ENCODE measurements at places on chromosomes 4 and X.

GRCh38 chrX:53305219-53305995 is 24.0 kb upstream of the IQSEC2 start:
- no peak for DNase-seq

DNA sequence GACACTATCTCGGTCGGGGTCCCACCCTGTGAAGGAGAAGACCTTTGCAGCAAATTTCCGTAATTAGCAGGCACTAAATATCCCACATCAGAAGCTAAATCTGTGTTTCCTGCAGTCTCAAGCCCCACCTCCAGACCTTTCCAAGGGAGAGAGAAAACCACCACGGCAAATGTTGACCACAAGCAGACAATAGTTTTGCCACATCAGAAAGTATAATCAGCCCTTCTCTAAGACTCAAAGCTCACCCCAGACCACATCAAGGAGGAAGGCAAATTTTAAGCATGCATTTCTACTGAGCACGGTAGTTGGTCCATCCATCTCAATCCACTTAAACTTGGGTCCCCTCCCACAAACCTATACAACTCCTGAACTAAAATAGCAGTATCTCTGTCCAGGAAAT is 398.5 kb downstream of the GPM6A start:
- no peak for DNase-seq

GRCh38 chr4:5260121-5260520 is 208.8 kb downstream of the STK32B start:
- no peak for DNase-seq

DNA sequence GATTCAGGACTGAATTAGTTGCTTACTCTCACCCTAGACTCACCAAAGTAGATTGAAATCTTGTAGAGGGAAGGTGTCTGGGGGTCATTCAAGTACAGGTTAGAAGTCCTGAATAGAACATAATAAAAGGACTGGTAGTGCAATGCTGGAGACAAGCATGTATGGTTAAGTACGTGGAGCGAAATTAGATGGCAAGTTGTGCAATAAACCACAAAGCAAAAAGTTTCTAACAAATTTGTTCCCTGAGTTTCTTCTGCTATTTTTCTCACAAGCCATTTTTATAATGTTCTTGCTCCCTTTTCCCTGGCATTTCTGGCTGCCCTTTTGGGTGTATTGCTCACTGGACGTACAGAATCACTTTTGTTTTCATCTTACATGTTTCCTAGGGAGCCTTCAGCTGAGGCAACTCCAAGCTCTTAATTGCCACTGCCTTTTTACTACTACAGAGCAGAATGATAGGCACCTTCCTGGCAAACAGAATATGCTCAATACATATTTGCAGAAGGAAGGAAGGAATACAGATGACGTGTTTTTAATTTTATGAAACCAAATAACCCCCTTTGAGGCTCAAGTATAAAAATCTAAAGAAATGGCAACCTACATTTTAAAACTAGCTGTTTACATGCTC is 23.4 kb downstream of the LANCL3 start:
- no peak for DNase-seq

GRCh38 chr4:7907142-7907541 is 32.5 kb downstream of the AFAP1 start:
- DNase-seq = no peak

DNA sequence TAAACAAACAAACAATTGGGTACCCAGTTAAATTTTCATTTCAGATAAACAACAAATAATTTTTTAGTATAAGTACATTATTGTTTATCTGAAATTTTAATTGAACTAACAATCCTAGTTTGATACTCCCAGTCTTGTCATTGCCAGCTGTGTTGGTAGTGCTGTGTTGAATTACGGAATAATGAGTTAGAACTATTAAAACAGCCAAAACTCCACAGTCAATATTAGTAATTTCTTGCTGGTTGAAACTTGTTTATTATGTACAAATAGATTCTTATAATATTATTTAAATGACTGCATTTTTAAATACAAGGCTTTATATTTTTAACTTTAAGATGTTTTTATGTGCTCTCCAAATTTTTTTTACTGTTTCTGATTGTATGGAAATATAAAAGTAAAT is 2.9 kb downstream of the CXCL8 start:
- DNase-seq = no peak

- no peak for DNase-seq
These were observed 2.1 kb downstream of the TMEM150C start for GRCh38 chr4:82559735-82560120.

DNA sequence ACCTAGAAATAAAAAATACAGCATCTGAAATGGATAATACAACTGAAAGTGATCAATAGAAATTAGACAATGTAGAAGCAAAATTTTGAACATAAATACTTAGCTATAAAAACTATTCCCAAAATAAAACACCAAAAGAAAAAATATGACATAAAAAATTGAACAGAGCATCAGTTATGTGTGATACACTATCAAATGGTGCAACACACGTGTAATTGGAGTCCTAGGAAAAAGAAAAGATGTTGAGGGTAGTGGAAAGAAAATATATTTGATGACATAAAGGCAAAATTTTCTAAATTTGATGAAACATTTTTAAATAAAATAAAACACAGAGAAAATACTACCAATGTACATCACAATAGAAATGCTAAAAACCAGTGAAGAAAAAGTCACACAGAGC is 63.1 kb downstream of the NPY2R start:
- no peak for DNase-seq

GRCh38 chrX:122591546-122591945 is 592.5 kb upstream of the GRIA3 start:
- DNase-seq = no peak

DNA sequence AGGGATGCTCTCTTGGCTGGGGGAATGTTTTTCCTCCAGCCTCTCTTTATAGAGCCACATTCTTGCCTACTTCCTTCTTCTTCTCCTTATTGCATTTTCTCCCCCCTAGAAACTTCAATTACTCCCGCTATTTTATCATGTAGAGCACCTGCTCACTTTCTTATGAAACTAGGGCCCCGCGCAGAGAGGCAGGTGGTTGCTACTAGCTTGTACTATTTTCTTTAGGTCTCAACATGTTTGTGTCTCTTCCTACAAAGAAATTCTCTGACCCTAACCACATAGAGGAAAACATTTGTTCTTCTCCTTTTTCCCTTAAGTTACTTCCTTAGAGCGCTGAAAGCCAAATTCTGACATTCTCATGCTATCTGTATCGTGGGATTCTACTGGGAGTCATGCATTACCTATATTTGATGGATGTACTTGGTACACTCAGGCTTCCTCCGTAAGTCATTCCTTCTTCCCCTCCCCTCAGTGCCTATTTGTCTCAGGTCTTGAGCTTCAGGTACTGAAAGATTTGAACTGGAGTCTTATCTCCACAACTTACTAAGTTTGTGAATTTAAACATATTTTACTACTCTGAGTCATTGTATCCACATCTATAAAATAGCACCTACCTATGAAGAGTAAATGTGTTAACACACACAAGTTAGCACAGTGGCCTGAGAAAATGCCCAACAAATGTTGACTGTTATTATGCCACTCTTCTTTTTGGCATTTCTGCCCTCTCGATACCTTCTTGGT is 159.1 kb upstream of the LEF1 start:
- DNase-seq = no peak

- no peak for DNase-seq
These were observed 88.1 kb downstream of the RTL5 start for GRCh38 chrX:72043636-72044035.

GRCh38 chr4:158302076-158302866 is 92.0 kb downstream of the TMEM144 start:
- DNase-seq = no peak

- DNase-seq = no peak
These were observed 61.0 kb downstream of the BEX3 start for GRCh38 chrX:103437147-103437873.

GRCh38 chrX:36407836-36408235 is 488.3 kb downstream of the CFAP47 start:
- DNase-seq = no peak

- no peak for DNase-seq
These were observed 30.8 kb downstream of the NOP14 start for GRCh38 chr4:2932321-2932950.

DNA sequence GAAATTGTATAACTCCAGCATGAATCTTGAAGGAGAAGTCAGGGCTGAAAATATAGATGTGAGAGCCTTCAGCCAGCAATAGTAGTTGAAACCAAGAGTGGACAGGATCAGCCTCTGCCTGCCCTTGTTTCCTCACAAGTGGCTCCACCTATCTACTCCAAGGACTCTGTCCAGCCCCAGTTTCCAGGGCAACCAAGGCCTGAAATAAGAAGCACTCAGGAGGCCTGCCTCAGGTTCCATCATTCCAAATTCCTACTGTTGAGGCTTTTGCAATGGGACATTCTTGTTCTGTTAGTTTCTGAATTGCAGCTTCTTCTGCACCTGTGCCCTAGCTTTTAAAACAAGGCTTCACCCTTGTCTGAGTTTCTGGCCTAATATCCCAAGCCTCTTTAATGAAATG is 41.6 kb downstream of the TRPC5OS start:
- no peak for DNase-seq

- DNase-seq = no peak
These were observed 240.7 kb downstream of the COX18 start for GRCh38 chr4:72828864-72829263.

DNA sequence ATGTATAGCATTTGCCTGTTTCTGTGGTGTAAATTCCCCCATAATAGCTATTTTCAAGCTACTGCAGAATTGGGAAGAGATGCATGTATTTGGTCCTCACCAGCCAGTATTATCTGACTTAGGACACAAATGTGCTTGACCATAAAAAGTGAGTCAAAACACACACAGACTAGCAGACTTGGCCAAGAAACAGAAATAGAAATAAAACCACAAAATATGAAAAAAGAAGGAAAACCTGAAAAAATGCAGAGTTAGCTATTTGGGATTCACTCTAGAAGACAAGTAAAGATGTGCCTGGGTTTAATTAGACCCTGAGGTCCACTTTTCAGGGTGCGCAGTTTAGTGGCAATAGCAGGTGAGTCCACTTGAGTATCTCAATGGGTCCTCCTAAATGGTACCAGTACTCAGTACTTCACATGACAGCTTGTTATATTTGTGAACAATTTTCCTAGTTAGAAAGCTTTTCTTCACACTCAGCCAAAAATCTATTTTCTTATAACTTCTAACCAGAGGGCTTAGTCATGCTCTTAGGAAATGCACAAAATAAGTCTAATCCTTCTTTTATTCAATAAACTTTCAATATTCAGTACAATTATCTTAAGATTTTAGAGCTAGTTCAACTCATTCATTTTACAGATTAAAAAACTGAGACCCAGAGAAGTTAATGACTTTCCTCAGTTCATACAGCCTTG is 108.7 kb upstream of the JADE1 start:
- no peak for DNase-seq

GRCh38 chr4:113825272-113825671 is 63.7 kb upstream of the CAMK2D start:
- no peak for DNase-seq

- DNase-seq = no peak
These were observed 54.7 kb upstream of the NPNT start for GRCh38 chr4:105840426-105841174.

- no peak for DNase-seq
These were observed 12.2 kb downstream of the TADA2B start for GRCh38 chr4:7055111-7055989.

DNA sequence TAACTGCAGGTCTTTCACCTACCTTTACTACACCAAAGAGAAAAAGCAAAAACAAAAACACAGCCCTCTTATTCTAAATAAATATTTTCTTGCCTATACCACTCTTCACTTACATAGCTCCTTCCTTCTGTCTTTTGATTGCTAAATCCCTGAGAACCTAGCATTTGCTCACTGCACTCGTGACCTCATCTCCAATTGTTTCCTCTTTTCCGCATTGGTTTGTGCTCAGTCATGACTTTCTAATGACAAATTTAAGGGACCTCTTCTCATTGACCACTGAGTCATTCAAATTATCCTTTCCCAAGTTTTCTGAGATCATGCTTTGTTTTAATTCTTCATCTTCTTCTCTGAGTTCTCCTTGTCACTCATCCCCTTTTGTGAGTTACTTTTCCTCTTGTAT is 1697.1 kb downstream of the STIM2 start:
- DNase-seq = no peak

GRCh38 chrX:40154853-40155588 is 57.3 kb upstream of the BCOR start:
- no peak for DNase-seq

DNA sequence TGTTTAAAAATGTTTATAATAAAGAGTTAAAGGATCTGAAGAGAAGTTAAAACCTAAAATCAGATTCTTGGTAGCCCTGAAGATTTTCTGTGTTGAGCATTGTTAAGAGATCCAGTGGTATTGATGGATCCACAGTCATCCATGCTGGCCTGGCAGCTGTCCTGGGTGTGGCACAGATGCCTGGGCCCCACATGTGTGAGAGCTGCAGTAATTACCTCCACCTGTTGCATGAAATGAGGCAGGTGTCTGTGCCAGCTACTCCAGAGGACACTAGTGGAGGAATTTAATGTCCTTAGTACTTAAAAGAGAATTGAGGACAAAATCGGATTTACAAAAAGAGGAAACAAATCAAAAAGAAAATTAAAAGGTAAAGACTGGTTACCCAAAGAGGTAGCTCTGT is 44.0 kb downstream of the MGST2 start:
- DNase-seq = no peak

Measured in GM12892 (cell line).